SJSA1 (cell line): ENCODE measurements at places on chromosomes 5 and 9.

- peak; percentile 86 for DNase-seq
These were observed 43.1 kb downstream of the PTCD2 start for GRCh38 chr5:72363166-72363802.

GRCh38 chr5:113311301-113311700 is 123.5 kb downstream of the TSSK1B start:
- DNase-seq: no peak

- DNase-seq: peak; percentile 65
These were observed 33.9 kb downstream of the TRIP13 start for GRCh38 chr5:926417-927171.

DNA sequence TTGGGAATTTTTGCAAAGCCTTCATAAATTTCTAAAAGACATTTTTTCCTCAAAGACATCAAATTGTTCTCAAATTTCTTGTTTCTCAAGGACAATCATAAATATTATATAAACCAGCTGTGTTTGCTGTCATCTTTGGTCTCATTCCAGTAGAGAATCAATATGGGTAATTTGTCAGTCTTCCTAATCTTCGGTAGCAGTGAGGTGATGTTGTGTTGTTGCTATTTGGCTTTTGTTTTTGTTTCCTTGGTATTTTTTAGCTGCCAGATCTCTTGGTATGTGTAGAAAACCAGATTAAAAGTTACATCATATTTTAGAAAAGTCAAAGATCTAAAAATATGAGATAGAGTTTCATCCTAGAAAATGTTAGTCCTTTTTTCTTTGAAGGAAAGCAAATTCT is 87.5 kb downstream of the CAMK4 start:
- DNase-seq: no peak

GRCh38 chr9:25481372-25481771 is 196.9 kb downstream of the TUSC1 start:
- no peak for DNase-seq

DNA sequence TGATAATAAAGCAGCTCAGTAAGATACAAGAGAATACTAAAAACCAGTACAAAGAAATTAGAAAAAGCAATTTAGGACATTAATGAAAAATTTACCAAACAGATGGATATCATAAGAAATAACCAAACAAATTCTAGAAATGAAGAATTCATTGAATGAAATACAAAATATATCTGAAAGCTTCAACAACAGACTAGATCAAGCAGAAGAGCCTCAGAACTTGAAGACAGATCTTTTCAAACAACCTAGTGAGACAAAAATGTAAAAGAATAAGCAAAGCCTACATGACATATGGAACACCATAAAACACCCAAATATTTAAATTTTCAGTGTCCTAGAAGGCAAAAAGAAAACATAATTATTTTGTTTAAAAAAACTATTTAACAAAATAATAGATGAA is 66.9 kb downstream of the SKIC3 start:
- no peak for DNase-seq

GRCh38 chr9:21862871-21863270 is 60.4 kb downstream of the MTAP start:
- DNase-seq: no peak

DNA sequence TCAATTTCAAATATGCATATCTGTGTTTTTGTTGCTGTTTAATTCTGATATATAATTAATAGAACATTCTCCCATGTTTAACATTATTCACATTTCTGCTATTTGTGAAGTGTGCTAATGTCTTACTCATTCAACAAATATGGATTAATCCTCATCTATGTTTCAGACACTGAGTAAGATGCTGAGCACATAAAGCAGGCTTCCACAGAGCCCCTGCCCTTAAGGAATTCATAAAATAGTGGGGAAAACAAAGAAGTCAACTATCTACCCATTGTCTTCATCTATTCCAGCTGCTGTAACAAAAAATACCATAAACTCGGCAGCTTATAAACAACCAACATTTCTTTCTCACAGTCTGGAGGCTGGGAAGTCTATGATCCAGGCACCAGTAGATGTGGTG is 333.3 kb downstream of the SEMA5A start:
- no peak for DNase-seq

- DNase-seq: no peak
These were observed 15.1 kb downstream of the TLR4 start for GRCh38 chr9:117719161-117719920.

DNA sequence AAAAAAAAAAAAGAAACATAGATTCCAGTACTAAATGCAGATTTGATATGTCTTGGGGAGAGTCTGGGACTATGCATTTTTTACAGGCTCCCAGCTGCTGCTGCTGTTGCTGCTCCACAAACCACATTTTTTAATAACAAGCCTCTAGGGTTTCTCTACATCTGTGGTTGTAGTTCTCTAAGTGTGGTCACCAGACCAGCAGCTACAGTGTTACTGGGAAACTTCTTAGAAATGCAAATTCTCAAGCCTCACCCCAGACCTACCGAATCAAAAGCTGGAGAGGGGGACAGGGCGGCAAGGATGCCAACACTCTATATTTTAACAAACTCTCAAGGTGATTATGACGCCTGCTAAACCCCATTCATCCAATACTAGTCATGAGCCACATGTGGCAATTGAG is 293.4 kb upstream of the PTGER4 start:
- DNase-seq: no peak

DNA sequence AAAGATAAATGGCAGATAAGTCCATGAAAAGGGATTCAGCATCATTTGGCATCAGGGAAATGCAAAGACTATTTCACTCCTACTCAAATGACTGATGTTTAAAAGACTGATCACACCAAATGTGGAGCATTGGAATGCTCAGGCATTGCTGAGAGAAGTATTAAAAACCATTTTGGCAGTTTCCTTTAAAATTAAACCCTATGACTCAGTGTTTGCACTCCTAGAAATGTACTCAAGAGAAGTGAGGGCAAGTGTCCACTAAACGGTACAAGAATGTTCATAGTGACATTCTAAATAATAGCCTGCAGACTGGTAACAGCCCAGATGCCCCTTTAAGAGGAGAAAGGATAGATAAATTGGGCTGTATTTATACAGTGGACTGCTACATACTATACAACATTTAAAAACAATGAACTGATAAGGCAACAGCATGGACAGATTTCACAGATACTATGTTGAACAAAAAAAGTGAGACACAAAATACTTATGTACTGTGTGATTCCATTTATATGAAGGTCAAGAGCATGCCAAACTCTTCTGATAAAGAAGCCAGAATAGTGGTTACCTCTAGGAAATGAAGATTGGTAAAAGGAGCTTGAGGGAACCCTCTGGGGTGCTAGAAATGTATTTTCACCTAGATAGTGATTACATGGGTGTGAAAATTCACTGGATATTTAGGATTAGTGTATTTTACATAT is 24.6 kb downstream of the APC start:
- DNase-seq: no peak

GRCh38 chr5:39473156-39473775 is 48.5 kb upstream of the DAB2 start:
- DNase-seq: no peak

DNA sequence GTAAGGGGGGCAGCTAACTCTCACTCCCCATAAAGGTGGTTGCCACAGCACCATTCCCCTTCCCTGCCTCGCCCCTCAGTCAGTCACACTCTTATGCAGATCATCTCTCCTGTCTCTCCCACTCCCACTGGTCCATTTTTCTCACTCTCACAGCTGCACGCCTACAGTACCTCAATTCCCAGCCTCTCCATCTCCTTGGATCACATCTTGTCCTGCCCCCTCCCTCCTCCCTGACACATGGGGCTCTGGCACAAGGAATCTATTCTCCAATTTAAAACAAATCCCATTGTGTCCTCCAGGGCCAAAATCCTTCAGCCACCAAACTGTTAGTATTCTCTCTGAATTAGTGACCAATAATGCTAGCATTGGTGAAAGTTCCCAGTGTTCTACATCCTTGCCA is 114.4 kb downstream of the AUH start:
- no peak for DNase-seq

DNA sequence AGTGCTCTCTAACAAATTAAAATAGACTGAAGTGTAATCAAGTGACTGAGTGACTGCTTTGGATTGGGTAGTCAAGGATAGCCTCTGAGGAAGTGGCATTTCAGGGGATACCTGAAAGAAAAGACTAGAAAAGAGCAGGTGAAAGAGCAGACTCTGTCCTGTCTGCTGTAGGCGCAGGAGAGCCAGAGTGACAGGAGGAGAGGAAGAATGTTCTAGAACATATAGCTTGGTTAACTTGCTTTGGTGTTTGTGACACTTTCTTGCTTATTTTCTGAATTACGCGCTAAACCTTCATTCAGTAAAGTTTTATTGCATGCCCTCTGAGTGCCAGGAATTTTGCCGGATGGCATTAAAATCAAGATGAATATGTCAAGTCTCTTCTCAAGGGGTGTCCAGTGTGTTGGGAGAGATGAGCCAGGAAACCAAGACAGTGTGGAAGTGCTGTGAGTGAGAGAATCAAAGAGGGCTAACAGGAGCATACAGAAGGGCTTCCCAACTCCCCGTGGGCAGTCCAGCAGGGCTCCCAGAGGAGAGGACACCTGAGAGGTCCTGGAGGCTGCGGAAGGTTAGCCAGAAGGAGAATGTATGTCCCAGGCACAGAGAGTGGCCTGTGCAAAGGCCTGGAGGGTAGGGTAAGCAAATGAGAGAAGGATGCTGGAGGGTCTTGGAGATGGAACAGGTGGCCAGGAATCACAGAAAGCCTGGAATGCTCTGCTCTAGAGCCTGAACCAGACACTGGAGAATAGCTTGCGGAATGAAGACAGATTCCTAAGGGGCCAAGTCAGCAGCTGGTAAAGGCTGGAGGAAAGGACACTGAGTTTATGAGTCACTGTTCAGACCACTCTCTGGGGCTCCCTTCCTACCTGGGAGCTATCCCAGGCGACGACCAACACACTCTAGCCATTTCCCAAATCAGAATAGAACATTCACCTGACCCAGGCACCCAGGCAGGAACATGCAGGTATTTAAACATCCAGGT is 59.3 kb downstream of the SLC22A5 start:
- DNase-seq: peak; percentile 72

DNA sequence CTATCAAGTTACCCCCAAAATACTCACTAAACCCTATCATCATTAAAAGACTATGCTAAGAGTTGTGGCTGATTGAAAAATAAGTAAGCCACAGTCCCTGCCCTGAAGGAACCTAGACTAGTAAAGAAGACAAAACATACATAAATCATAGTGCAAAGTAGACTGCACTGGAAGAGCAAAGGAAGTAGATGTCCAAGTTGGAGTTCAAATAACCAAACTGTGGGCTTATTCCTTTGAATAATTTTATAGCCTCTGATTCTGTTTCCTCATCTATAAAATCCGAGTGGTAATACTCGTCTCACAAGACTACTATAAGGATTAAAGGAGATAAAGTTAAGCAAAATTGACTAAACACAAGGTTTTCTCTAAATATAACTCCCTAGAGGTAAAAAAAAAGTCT is 140.4 kb downstream of the TLE1 start:
- DNase-seq: no peak

GRCh38 chr5:39400713-39401578 is 23.8 kb downstream of the DAB2 start:
- no peak for DNase-seq
